Naive thymus-derived CD4-positive, alpha-beta T cell (primary cell): ENCODE measurements at places on chromosomes 6 and 20. TPM values are rescaled to one million over a fixed set of nuclear protein-coding genes. Genes with fewer than 3 reads are reported as not detected.
A peak's percentile ranks its signal among the peaks of the same experiment; 100 is the strongest.

GPR6 gene
- total RNA-seq = not detected

AGER gene
- total RNA-seq = 86.2 TPM

MACROD2 gene
- total RNA-seq = 0.86 TPM

SPO11 gene
- total RNA-seq = not detected

NKX2-2 gene
- total RNA-seq = not detected

BFSP1 gene
- total RNA-seq = not detected

OR2B6 gene
- not detected in 2 replicates for total RNA-seq

TBC1D22B gene
- total RNA-seq = 9.5 TPM

TSPYL1 gene
- total RNA-seq = 157 TPM

PTPRT gene
- not detected for total RNA-seq

DNA sequence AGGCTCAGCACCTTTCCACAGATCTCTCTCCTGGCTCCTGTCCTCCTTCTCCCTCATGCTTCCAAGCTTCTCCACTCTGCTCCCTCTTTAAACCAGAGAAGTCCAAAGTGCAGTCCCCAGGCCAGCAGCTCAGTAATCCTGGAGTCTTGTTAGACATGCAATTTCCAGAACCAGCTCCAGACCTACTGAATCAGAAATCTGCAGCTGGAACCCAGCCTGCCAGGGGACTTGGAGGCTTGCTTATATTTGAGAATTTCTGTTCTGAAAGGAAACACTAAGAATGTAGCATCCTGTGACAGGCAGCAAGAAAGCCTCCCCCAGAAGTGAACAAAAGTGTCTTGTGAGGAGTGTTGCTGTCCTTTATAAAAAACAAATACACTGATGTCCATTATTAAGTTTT lies 438.1 kb downstream of the BCKDHB start:
- DNase-seq = no peak

GRCh38 chr6:15502446-15503345 lies 160.1 kb downstream of the DTNBP1 start:
- no peak for DNase-seq

GRCh38 chr6:128074567-128074966 lies 173.7 kb upstream of the THEMIS start:
- DNase-seq = no peak

DNA sequence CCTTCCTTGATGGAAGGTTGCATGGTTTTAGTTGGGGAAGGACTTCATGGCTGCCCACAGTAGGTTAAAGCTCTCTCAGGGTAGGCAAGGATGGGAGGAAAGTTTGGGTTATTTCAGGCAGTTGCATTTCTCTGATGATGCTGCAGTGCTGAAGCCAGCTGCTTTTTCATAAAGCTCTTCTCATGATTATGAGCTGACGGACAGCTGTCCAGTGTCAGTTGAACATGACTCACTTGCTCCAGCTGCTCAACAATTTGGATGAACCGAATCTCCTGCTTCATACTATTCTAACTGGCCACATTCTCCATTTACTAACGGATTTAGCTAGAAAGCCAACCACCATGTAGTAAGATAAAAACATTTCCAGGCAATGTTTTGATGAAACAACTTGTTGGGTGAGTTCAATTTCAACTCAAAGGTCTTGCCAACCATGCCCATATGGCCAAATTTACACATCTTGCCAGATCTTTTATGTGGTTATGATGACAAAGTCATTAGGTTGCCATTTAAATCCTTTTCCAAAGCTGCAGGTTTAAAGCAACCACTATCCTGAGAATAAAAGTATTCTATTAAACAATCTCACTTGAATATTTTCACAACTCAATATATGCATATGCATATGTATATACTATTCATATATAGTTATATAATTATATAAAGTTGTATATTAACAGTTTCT lies 125.9 kb downstream of the HS3ST5 start:
- no peak for DNase-seq

DNA sequence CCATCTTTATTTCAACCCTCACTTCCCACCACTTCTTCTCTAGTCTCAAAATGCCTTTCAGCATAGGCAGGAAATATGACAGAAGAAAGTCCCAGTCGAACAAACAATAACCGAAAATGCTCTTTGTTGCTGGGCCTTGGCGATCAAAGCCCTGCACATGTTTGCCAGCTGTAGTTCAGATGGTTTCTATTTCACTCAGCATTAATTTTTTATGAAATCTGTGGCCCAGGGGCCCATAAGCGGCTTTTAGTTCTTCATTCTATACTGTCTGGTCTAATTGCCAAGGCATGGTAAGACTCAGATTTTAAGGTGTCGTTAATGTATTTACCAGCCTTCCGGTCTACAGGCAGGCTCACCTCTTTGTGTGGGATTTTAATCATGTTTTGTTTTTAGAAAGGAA lies 10.9 kb upstream of the F13A1 start:
- peak; percentile 14 for DNase-seq

- DNase-seq = no peak
Measured at GRCh38 chr20:22690000-22690399, 105.6 kb upstream of the FOXA2 start.

DNA sequence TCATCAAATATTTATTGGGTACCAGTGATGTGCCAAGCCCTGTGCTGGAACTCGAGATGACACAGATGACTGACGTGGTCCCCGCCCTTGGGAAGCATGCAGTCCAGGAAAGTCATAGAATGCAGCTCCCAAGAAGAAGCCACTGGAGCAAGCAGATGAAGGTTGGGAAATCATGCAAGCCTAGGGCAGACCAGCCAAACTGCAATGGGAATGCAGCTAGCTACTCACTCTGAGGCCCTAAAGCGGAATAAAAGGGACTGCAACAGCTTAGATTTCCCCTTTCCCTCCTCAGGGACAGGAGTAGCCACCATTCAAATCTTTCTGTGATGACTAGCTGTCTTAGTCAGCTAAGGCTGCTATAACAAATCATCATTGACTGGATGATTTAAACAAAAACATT lies 152.2 kb downstream of the MAFB start:
- no peak for DNase-seq

- no peak for DNase-seq
Measured at GRCh38 chr6:34484899-34485298, 19.0 kb downstream of the PACSIN1 start.

GRCh38 chr6:72262254-72262653 lies 359.6 kb upstream of the KCNQ5 start:
- no peak for DNase-seq

DNA sequence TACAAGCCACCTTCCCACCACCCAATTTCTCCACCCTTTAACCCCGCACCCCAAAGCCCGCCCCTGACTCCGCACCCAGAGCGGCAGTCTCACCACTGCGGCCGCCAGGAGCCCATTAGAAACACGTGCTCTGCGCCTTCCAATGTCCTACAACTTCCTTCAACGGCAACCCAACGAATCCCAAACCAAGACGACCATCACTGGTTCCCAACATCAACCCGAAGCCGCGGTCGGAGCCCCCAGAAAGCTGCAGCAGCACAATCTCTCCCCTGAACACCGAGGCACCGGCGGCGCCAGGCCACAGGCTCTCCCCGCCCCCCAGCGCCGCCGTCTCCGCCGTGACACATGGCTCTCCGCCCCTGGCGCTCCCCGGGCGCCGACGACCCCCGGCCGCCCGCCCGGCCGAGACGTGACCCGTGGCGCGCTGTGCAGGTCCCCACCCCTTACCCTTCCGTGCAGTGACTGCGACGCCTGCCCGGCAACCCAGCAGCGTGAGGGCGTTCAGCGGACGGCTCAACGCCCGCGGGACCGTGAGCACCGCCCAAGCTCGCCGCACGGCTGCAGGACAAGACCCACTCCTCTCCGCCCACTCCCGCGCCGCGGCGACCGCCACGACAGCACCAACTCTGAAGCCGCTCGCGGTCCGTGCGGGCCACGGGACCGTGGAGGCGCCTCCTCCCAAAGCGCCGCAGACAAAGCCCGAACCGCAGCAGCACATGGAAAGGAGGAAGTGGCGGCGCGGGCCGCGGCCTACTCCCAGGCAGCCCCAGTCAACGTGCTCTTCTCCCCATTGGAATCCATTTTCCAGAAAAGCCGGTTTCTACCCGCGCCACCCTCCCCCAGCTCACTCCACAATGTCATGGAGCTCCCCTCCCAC lies 551 bp downstream of the SYNCRIP start:
- DNase-seq = peak; percentile 49

- DNase-seq = no peak
Measured at GRCh38 chr6:157412791-157413190, 31.8 kb downstream of the ZDHHC14 start.

- DNase-seq = no peak
Measured at GRCh38 chr6:146592451-146592850, 6.3 kb upstream of the ADGB start.

GRCh38 chr6:7561153-7561964 lies 19.9 kb downstream of the DSP start:
- no peak for DNase-seq

GRCh38 chr6:15305496-15305895 lies 59.6 kb downstream of the JARID2 start:
- DNase-seq = no peak

DNA sequence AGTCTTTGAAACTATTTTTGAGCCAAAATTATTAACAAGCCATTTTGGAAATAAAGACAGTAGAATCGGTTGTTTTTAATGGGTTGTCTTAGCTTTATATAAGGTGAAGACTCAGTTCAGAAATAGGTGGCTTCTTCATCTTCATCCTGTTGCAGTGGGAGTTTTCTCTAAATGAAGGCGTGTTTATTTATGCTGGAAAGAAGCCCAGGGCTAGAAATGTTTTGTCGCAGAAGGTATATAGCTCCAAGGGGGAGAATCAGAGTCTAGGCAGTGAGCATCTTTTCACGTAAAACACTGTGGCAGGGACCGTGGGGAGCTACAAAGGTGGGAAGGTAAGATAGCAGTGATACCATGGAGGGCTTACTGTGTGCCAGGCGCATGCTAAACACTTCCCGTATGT lies 34.3 kb downstream of the FARS2 start:
- no peak for DNase-seq

DNA sequence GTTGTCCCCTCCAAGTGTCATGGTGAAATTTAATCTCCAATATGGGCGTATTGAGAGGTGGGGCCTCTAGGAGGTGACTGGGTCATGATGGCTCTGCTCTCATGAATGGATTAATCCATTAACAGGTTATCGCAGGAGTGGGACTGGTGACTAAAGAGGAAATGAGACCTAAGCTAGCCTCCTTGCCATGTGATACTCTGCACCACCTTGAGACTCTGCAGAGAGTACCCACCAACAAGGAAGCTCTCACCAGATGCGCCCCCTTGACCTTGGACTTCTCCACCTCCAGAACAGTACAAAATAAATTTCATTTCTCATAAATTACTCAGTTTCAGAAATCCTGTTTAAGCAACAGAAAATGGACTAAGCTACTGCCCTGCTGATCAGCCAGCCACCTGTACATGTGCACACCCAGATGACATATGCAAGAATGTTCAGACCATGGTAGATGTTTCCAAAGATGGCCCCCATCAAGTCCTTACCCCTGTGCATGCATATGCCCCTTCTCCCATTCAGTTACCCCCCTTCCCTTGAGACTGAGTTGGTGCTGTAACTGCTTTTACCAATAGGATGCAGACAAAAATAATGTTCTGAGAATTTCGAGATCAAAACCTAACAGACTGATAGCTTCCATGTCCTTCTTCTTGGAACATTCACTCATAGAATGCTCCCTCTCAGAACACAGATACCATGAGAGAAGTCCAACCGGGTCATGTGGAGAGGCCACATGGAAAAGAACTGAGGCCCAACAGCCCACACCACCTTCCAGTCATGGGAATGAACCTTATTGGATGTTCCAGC lies 28.4 kb downstream of the MAP3K5 start:
- no peak for DNase-seq

DNA sequence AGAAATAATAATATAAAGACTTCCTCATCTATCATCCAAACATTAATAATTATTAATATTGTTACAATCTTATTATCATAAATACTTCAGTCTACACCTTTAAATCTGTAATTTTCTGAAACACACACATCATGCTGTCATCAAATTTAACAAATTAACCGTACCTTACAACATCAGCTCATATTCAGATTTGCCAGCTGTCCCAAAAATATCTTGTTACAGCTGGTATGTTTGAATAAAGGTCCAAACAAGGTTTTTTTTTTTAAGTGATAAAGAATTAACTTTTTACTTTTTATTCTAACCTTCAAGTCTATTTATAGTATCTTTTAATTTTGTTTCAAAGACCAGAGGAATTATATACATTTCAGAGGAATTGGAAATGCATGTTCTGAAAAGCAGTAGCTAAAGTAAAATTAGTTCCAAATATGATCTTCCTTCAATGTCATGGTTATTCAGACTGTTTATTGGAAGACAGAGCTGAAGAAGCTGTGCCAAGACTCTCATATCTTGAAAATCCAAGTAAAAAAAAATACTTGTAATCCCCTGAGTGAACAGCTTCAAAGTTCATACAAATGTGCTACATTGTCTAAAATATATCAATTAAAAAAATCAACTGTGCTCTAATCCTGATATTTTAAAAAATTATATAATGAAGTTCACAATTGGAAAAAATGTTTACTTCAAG lies 161.7 kb upstream of the BMP5 start:
- no peak for DNase-seq

DNA sequence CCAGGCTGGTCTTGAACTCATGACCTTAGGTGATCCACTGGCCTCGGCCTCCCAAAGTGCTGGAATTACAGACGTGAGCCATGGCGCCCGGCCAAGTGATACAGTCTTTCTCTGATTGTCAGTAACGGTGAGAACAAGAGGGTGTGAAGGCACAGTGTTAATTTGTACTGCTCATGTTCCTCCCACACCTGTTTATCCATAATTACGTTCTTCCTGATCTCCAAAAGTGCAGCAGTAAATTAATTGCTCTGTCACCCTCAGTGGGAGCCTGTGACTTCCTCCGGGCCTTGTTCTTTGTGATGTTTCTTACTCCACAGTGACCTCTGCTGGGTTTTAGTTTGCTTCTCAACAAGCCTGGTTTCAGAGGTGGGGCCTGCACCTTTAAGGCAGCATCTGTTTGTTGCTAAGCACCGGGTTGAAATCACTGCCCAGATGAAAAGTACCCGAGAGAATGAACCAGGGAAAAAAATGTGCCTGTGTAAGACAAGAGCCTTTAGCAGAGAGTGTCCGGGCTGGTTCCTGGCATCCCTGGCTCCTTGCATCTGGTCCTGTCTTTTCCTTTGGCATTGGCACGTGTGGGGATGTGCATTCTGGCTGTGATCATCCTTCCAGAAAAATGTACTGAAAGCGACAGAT lies 89.1 kb upstream of the CLDN20 start:
- DNase-seq = peak; percentile 63

DNA sequence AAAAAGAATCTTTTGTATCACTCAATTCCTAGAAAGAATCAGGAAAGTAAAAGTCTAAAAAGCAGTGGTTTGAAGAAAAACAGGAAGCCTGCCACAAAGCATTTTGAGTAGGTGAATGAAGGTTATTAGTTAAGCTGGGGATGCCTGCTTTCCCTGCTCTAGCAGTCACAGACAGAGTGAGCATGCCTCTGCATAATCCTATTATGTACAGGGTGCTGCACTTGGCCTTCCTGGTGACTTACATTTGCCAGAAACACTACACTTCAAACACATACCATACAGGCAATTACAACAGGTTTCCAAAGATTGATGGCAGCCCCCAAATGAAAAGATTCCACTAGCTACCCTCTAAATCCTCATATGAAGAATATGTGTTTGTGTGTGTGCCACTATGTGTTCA lies 130.8 kb downstream of the TPBG start:
- no peak for DNase-seq

GRCh38 chr6:16130932-16131387 lies 2.1 kb downstream of the MYLIP start:
- DNase-seq = peak; percentile 67

GRCh38 chr20:23043376-23043775 lies 6.1 kb downstream of the THBD start:
- no peak for DNase-seq
